ENCODE measurements at places on chromosomes 16 and 17.

GRCh38 chr16:66811043-66811442 is 9.7 kb upstream of the TERB1 start:
- DNase-seq = no peak

- no peak for DNase-seq
Measured at GRCh38 chr17:65925606-65926307, 266.2 kb downstream of the CEP112 start.

DNA sequence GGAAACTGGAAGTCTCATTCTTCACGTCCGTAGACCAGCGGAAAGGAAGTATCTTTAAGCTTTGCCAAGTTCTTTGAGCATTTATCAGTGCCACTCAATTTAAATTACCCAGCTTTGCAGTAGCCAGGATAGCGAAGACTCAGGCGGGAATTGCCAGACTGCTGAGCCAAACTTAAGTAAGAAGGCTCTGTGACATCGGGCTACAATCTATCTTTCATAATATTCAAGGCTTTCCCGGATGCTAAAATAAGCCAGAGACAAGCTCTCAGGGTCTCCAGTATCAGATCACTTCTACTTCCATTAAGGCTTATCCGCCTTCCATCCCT is 436 bp upstream of the BRIP1 start:
- no peak for DNase-seq

DNA sequence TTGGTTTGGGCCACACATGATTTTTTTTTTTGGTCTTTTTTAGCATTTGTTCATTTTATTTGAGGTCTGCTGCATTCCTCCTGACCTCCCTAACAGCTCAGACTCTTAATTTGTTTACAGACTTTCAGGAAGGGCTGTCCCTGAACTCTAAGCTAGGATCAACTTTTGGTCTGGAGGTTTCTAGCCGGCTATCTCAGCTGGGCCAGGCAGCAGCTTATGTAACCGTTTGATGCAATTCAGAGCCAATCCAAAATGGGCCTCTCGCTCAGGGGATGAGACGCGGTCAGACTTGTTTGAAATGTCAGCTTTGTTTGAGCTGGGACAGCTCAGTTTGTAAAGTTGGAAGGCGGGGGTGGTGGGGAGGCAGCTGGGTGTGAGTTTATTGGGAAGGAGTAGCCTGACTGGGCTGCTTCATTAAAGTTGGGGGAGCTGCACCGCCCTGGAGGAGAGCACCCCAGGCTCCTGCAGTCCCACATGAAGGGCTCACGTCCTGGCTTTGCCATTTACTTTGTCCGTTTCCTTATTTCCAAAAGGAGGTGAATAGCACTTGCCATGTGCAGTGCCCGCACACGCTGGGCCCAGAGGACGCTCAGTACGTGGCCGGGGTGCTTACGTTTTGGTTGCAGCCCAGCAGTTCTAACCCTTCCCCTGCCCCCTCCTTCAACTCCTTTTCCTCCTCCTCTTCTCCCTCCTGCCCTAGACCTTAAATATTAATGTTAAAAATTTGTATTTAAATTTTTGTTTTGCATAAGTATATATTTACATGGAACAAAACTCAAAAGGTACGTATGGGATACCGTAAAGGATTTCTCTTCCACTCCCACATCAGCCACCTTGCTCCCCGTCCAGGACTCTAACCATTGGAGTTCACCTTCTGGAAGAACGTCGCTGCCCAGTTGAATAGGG is 121.2 kb downstream of the SNX29 start:
- DNase-seq = no peak

DNA sequence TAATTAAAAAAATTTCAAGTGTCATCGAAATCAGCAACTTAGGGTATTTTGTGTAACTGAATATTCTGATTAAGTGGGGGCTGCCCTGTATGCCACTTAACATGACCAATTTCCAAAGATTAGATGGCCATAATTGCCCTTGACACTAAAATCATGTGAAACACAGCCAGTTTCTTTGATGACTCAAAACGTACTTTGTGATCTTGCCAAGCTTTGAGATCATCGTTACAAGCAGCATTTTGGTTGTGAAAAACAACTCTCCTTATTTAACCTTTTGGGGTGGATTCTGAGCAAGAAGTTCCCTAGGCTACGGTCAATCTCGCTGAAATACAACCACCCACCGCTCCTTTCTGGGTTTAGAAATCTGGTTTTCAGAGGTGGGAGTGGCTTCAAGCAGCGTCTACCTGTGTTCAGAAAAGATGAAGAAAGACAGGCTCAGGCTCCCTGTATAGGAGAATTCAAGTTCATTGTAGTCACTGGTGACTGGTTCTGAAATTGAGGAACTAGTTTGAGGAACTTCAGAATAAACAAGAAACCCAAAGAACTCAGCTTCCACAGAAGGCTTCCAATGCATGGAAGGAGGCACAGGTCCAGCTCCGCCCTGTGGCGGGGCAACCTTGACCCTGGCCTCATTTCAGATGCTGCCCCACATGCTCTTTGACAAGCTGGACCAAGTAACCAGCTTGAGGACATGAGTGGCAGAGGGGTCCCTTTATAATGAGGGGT is 9.4 kb downstream of the MAP3K14 start:
- DNase-seq = no peak

- no peak for DNase-seq
Measured at GRCh38 chr16:16005721-16006120, 56.3 kb downstream of the ABCC1 start.
